ENCODE measurements at places on chromosomes 16 and 17.

DNA sequence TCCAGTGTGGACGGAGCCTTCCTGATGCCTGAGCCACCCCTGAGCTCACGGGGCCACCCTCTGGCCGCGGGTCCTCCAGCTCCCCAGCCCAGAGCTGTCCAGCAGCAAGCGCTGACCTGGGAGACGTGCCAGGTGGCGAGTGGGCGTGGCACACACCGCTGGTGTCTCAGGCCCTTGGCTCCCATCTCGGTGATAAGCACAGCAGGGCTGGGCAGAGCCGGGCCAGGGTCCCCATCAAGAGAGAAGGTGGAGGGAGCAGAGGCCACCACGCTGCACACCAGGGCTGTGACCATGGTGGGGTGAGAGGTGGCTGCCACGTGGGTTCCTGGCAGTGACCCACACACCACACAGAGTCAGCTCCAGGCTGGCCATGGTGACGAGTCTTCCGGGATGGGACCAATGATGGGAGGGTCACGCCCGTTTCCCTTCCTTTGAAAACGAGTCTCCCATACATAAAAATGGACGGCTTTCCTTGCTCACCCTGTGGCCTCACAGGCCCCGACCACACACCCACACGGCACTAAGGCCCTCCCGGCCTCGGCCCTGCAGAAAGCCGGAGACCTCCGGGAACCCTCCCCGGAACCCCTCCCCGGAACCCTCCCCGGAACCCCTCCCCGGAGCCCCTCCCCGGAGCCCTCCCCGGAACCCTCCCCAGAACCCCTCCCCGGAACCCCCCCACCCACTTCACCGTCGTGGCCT, 16.8 kb downstream of the UTS2R start:
- no peak for DNase-seq

- no peak for DNase-seq
Observed at GRCh38 chr17:57447990-57448758, 191.9 kb downstream of the MSI2 start.

- DNase-seq = no peak
Observed at GRCh38 chr16:30757316-30757715, 4.5 kb downstream of the CFAP119 start.

DNA sequence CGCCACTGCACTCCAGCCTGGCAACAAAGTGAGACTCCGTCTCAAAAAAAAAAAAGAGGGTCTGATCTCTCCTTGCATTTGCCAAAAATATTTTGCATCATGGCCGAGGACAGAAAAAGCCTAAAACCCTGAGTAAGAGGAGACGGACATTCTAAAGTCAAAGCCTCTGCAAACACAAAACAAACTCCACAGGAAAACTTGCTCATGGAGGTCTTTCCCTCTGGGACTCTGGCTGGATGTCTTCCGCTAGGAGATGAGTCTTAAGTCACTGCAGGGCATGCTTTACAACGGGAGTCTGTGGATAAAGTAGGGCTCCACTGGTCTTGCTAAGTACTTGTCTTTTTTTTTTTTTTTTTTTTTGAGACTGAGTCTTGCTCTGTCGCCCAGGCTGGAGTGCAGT, 74.0 kb downstream of the MRM3 start:
- no peak for DNase-seq

GRCh38 chr17:72590882-72591281, 470.1 kb downstream of the SOX9 start:
- no peak for DNase-seq

DNA sequence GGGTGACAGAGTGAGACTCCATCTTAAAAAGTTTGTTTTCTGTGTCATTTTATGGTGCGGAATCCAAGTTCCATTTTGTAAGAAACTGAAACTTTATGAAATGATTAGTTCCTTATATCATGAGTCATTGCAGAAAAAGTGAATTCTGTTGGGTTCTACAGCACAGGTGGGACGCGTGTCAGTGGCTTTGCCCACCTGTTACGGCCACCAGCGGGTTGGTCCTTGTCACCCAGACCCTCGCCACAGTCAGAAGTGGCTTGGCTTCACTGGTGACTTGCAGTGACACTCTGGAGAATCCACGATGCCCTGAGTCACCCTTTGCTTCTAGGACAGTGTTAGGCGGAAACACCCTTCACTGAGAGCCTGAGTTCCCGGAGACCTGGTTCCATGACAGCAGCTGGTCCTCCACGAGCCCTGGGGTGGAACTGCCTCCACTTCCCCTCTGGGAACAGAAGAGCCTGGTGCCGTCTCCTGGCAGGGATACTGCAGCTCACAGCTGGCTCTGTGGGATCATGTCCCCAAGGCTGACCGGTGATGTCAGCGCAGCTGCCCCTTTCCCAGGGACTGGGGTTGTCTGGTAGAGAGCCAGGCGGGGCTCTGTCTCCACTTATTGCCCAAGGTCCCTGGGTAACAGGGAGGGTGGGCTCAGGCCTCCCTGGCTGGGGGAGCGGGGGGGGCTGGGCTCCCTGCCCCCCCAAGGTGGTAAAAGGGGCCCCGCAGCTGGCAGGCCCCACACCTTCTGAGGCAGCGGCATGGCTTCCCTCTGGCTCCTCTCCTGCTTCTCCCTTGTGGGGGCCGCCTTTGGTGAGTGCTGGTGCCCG, at the start of gene CTRB1:
CTRB1 (plus strand) TSS at position 733 of the 821 bp plus-strand sequence; CDS start at position 753, 20 bp downstream.
- peak; percentile 61 for DNase-seq

GRCh38 chr17:3157218-3157617, 29.9 kb upstream of the OR1G1 start:
- DNase-seq = no peak

GRCh38 chr16:75309156-75309555, 57.7 kb upstream of the BCAR1 start:
- DNase-seq = no peak

DNA sequence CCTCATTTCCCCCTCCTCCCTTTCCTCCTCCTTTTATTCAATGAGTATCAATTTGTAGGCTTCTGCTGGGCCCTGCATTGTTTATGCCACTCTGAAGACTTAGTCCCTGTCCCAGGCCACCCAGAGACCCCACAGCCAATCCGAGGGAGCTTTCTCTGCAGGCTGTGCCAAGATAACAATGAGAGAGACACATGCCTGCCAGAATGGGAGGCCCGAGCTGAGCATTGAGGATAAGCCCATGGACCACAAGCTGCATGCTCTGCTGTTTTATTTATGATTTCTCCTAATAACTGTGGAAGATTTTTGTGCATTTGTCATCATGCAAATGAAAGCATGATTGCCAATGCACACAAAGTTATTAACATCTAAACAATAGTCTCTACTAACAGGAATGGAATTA, 3.0 kb downstream of the RCVRN start:
- no peak for DNase-seq

DNA sequence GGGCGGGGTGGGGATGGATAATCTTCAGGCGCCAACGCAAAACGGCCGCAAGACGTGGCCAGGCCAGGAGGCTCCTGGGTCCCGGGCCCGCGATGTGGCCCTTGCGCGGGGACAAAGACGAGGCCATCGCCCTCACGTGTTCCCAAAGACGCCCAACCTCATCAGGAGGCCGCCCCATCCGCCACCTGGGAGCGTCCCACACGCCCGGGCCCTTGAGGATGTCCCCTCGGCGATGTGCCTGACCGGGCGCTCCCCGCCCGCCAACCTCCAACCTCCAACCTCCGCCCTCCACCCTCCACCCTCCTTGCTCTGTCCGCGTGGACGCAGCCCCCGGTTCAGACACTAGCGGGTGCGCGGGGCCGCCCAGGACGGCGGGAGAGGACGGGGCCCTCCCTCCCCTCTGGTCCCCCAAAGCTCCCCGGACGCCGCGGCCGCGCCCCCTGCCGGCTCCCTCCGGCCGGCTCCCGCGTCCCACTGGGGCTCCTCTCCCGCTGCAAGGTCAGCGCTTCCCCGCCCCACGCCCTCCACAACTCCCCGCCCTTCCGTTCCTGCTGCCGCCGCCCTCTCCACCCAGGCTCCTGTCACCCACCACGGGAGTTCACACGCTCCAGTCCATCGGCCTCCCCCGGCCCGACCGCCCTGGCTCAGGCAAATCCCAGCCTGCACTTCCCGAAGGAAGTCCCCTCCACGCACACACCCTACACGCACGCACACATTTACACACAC, 250.8 kb upstream of the RPL38 start:
- no peak for DNase-seq

Data from substantia nigra (tissue), 51 donors.